ENCODE measurements at places on chromosomes 3 and 15.

DNA sequence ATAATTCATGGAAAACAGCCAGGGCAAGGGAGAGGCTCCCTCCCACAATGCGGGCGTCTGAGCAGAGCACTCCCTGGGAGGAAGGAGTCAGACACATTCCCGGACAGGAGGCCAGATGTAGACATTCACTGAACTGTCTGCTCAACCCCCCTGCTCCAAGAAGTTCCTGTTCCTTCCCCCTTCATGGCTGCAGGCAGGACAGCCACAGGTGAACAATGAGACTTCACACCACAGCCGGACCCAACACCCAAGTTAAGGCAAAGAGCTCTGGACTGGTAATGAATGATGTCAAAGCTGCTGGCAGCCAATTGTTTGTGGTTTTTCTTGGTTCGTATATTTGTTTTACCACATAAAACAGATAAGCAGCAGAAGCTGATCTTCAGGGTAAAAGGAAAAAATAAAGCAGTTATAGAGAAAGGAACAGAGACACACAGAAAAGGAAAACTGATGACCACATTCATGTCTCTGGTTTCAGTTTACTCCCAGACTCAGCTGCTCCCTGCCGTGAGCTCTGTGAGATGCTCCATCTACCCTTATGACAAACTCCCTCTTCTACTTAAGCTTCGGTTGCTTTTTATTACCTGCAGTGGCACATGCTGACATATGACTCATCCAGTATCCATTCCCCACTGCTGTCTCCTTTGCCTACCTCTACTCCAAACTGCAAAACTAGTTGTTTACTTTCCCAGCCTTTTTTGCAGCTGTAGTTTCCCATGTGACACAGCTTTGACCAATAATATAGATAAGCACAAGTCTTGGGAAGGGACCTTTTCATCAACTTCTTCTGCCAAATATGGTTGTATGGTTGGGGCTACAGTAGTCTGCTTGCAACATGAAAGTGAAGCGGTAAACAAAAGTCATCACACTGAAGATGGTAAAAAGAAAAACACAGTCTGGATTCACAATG lies 33.1 kb downstream of the DZIP1L start:
- no peak for DNase-seq

- no peak for DNase-seq
Measured at GRCh38 chr3:117405359-117405758, 695.8 kb downstream of the TUSC7 start.

- no peak for DNase-seq
Measured at GRCh38 chr15:56325186-56325585, 40.0 kb upstream of the TEX9 start.

GRCh38 chr3:75136100-75136897 lies 521.8 kb upstream of the CNTN3 start:
- DNase-seq = no peak

- DNase-seq = no peak
Measured at GRCh38 chr15:73867956-73868355, 5.4 kb upstream of the TBC1D21 start.

- DNase-seq = no peak
Measured at GRCh38 chr3:133448478-133449122, 48.7 kb downstream of the BFSP2 start.

- peak; percentile 77 for DNase-seq
Measured at GRCh38 chr3:68972358-68972979, 40.1 kb upstream of the TAFA4 start.

DNA sequence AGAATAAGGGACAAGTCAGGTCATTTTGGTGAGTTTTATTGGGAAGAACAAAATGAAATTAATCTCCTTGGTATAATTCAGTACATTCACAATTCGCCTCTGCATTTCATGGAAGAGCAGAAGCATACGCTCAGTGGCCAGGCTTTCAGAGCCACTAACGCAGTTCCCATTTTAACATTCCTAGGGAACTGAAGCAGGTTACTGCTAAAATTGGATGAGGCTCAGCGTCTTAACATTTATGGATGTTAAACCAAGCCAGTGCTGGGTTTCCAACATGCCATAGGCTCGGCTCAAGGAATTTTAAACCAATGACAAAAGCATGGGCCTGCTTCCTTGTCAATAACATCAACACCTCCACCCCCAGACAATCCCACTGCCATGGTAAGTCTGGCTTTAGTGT lies 172.7 kb upstream of the PRICKLE2 start:
- DNase-seq = no peak

- DNase-seq = no peak
Measured at GRCh38 chr15:94383041-94383440, 151.7 kb downstream of the MCTP2 start.

GRCh38 chr3:102163039-102163817 lies 271.6 kb upstream of the ZPLD1 start:
- DNase-seq = no peak

- peak; percentile 59 for DNase-seq
Measured at GRCh38 chr3:119240101-119240590, 532 bp downstream of the B4GALT4 start.

- DNase-seq = no peak
Measured at GRCh38 chr3:112001526-112001925, 2.8 kb downstream of the TAGLN3 start.

DNA sequence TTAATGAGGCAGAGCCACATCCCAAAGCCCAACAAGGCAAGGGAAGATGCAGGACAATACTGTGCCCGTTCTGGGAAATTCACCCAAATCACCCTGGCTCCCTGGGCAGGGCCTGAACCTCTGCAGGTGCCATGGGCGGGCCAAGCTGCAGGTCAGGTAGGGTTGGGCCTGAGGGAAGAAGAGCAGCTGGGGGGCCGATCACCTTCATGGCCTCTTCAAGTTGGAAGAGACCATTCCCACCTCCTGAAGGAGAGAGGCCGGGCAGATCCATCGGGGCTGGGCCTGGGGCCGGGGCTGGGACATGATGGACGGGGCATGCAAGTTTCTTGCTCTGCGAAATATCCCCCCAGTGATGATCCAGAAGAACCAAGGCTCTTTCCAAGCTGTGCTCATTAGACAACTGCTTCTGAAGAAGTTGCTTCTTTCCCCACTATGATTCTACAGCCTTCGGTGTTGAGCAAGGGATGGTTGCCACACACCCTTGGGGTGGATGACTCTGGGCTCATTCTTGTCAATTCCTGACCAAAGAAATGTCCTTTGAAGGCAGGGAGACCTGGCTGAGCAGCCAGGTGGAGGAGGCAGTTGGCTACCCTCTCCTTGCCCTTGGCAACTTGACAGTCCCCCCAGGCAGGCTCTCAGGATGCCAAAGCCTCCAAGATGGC lies 38.2 kb downstream of the KLHL25 start:
- no peak for DNase-seq

- no peak for DNase-seq
Measured at GRCh38 chr3:191008074-191008473, 145.6 kb upstream of the GMNC start.

DNA sequence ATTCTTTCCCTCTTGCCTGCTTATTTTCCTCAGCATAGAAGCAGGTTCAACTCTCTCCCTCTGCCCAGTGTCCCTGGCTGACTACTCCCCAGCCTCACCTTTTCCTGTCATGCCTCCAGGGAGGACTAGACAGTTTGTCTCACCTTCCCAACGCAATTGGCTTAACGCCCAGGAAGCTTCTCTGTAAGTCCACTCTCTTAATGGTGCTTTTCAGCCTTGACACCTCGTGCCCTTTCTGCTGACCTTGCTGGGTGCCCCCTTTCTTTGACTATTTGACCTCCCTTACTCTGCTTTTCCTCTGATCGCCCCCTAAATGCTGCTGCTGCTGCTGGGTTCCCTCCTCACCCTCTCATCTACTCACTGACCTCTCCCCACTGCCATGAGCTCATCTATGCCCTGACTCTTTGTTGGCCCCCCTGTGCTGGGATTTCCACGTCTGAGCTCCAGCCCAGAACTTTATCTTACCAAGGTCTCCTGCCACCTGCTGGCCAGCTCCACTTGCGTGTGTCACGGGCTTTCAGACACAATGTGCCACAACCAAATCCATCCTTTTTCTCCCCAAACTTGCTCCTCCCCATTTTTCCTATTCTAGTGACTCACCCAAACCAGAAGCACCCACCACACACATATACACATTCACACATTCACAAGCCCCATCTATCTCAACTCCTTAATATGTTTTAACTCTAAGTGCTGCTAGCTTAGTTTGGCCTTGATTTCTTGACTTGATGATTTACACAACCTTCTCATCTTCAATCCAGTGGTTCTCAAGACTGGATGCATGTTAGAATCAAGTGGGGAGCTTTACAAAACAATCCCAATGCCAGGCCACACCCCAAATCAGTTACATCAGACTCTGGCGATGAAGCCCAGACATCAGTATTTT lies 16.6 kb downstream of the EPB42 start:
- peak; percentile 45 for DNase-seq

- no peak for DNase-seq
Measured at GRCh38 chr3:109224333-109224732, 87.8 kb downstream of the C3orf85 start.

DNA sequence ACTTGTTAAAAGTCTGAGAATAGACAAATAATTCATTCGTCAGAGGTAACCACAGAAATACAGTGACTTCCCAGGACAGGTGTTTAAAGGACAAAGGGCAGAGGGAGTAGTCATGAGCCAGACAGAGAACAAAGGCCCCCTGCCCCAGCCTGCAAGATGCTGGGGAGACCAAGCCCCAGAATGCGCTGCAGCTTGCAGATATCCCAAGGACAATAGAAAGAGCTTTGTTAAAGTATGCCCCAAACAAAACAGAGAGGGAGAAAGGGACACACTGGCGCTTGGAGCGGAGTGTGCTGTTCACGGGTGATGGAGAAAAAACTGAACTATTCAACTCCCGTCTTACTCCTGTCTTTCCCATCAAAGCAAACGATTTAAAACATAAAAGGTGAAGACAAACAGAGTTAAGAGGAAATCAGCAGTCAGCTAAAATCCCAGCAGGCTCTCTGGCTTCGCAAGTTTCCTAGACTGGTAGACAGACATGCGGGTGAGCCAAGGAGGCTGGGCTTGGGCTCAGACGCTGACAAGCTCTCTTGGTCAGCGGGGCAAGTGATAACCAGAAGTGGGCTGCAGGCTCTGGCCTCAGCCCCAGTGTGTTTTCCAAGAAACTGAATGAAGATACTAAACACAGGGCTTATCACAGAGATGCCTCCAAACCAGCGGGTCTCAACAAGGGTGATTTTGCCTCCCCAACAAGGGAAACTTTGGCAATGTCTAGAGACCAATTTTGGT lies 130.1 kb downstream of the UACA start:
- no peak for DNase-seq

DNA sequence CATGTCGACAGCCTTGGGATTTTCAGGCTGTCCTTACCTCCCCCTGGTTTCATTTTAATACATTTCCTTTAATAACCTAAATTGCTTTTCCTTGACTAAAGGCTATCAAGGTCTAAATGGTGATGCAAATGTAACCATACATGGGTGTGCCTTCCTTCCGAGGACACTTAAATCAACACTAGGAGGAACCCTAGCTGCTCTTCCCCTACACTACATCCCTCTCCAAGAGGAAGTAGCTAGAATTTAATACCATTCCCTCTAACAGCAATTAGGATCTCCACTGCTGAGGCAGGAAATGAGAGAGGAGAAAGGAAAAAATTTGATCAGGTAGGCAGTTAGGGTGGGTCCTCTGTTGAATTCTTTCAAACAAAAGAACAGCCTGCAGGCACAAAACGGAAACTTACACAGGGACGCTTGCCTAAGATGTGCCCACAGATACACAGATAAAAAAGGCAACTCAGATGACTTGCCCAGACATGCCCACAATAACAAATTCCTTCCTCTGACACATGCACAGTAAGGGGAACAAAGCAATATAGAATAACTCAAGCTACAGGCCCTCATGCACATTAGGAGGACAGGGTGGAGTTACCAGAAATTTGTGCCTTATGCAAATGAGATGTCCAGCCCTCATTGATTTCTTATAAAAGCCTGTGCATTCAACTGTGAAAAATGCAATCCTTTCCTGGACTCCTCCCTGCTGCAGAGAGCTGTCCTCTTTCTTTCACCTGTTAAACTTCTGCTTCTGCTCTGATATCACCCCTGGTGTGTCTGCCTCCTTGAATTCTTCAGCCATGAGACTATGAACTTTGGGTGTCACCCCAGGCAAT lies 1024.4 kb upstream of the CADM2 start:
- no peak for DNase-seq

DNA sequence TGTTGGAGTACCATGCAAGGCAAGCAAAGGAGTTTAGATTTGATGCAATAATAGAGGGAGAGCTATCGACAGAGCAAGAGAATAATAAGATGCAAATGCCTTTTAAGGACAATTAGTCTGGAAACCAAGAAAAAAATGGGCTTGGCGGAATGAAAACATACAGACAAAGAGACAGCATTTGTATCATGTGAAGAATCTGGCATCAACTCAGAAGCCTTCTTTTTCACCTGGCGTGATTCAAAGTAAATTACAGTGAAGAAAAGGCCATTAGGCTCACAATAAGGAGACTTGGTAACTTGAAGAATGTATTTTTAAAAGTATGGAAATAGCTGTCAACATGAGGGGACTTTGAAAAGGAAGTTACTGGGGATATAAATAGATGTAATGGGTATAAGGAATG lies 521.2 kb upstream of the GOLIM4 start:
- no peak for DNase-seq

DNA sequence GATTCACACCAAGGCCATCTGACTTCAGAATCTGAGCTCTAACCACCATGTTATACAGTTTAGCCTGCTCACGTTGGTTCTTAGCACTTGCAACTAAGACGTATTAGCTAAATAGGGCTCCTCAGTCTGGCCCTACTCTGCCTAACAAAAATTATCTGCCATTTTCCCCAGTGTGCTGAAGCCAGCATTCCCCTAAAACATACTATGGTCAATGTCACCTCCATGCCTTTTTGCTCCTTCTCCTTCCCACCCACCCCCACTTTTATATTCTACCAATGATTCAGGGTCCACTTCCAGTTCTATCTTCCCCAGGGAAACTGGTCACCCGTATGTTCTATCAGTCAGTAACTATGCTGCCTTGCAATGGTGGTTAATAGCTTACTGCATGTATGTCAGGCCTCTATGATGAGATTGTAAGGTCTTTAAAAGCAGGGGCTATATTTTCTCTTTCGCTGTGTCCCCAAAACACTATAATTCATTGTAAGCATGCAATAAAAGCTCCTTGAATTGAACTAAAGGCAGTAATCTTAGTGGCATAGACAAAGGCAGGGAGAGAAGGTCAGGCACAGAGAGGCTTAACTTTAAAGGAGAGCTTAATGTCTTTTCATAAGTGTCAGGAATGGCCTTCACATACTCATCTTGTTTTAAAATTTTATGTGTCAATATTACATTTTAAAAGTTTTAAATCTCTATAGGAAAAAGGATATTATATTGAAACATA lies 23.3 kb downstream of the POPDC2 start:
- no peak for DNase-seq

- DNase-seq = no peak
Measured at GRCh38 chr3:119624002-119624720, 26.5 kb downstream of the PLA1A start.

- no peak for DNase-seq
Measured at GRCh38 chr15:68598171-68599152, 19.7 kb downstream of the CORO2B start.

GRCh38 chr3:10560060-10560861 lies 54.9 kb upstream of the ATP2B2 start:
- no peak for DNase-seq

- DNase-seq = no peak
Measured at GRCh38 chr3:41936384-41936783, 25.5 kb downstream of the ULK4 start.

GRCh38 chr3:122394173-122394572 lies 10.2 kb downstream of the FAM162A start:
- DNase-seq = no peak

Measured in nephron progenitor cell (in vitro differentiated cells).